CD14-positive monocyte (primary cell): ENCODE measurements at places on chromosomes 2 and 18.

GRCh38 chr2:26463244-26464192 lies 14.4 kb downstream of the OTOF start:
- no peak for DNase-seq

- DNase-seq, result no peak
Observed at GRCh38 chr2:138334323-138334722, 167.2 kb upstream of the SPOPL start.

DNA sequence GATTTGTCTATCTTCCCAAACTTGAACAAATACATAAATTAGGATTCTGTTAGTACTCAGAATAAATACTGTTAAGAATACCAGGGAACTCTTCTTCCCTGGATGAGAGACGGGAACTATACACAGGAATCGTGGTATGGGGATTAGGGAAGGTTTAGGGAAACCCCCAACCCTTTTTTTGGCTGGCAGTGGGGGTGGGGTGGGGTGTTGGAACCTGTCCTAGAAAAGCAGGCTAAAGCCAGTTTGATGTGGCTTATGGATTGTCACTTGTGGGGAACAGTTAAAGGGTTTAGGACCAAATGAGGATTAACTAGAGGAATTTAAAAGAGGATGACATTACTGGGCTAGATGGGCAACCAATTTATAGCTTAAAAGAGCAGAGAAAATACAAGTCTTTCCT lies 1.8 kb downstream of the SLC4A10 start:
- no peak for DNase-seq

DNA sequence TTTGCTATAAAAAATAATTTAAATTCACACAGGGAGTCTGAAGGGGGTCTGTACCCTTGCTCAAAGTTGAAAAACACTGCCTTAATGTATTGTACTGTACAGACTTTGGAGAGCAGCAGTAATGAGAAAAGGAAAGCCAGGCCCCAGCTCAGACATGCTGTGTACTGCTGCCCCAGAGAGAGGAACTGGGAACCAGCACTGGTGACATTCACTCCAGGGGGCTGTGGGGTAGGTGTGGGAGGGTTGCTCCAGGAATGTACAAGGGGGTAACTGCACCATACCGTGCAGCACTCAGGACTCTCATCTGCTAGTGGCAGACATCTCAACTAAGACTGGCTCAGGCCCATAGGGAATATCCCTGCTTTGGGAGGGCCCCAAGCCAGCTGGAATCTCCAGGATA lies 146.0 kb upstream of the RMP24 start:
- no peak for DNase-seq

DNA sequence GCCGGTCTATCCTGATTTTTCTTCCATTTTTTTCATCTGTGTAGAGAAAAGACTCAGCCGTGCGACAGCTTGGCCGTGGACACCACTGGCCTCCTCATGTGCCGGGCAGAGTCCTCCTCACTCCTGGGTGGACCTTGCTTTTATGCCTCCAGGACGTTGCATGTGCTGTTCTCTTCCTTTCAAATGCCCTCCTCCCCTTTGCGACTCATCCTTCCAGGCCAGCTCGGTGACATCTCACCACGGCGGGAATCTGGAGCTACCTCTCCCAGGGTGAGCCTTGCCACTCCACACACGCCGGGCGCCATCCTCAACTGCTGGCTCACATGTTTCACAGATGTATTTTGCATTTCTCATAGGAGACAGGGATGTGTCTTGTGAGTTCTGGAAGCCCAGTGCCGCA lies 198.5 kb upstream of the HDAC4 start:
- DNase-seq, result no peak

- no peak for DNase-seq
Observed at GRCh38 chr2:68767996-68768395, 33.4 kb downstream of the ARHGAP25 start.

GRCh38 chr2:181152226-181152625 lies 171.8 kb downstream of the UBE2E3 start:
- no peak for DNase-seq

DNA sequence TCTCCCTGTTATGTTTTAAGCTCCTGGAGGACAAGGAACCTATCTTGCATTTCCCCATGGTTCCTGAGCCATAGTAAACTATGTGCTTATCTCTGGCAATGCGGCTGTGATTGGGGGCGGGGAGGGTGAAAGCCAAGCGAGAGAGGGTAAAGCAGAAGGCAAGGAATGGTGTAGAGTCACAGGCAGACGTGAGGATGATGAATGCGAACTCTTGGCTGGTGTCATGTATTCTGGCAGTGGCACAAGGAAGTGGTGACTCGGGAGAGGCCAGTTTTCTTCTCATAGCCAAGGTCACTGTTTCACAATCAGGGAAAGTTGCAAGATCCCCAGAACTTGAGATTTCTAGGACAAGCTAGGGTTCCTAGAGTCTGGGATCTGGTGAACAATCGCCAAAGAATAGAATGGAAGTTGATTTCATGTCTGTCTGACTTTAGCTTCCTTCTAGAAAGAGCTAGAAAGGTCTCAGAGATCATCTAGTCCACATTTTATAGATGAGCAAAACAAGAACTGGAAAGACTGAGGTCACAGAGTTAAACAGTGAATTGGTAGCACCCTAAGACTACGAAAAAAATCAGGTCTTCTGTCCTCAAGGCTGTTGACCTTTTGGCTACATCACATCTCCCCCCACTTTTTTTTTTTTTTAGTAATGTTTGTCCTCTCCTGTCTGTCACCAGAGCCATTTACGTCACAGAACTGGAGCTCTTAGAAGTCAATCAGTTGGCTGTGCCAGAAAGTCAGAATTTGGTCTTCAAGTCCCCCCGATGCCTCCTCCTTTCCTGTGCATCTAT lies 137.0 kb downstream of the BCL11A start:
- peak; percentile 56 for DNase-seq

DNA sequence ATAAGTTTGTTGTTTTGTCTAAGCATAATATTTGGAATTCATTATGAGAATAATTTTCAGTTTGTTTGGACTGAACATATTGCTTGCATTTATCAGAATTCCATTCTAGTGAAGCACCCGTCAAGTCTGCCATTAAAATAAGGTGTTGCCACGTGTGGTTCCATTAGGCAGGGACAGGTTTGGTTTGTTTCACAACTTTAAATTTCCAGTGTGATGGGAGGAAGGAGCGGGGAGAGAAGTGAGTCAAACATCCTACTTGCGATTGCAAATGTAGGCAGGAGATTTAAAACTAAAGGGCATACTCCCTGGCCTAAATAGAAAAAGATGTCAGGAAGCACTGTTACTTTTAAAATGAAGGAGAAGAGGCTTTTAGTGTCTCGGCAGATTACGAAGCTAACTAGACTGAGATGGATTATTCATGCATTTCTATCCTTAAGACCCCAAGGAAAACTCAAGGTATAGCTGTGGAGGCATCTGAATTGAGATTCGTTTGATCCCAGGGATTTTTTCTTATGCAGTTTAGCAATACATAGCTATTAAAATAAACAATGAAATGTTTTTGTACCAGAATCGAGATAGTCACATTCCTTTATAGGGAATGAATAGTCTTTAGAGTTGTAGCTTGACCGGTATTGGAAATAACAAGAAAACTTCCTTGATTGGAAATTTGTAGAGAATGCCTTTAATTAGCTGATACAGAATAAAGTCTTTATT lies 19.8 kb downstream of the GRHL1 start:
- DNase-seq, result no peak

DNA sequence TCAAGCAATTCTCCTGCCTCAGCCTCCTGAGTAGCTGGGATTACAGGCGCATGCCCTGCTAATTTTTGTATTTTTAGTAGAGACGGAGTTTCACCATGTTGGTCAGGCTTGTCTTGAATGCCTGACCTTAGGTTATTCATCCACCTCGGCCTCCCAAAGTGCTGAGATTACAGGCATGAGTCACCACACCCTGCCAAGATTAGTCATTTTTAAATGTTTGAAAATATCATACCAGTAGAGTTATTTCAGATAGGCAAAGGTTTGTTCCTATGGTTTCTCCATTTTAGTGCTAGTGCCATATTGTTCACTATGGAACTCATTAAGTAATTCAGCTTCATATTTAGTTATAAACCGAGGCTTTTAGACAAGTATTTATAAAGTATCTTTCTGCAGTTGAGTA lies 52.3 kb downstream of the HIBCH start:
- DNase-seq, result no peak

DNA sequence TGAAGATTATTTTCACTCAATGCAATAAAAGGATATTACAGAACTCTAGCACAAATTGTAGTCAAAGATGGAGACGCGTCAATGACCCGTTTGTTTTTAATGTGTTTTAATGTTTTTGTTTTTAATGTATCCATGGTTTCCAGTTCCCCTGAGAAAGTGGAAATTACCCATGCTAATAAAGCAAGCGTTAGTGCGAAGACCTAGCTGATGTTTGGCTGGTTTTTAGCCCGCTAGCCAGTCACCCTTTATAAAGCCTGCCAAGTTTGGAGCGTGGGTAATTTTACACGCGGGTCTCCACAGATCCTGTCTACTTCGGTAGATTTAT lies 430 bp upstream of the CHMP1B start:
- peak; percentile 73 for DNase-seq

GRCh38 chr18:39449566-39449965 lies 1884.0 kb upstream of the CELF4 start:
- DNase-seq, result no peak

GRCh38 chr2:141703501-141703900 lies 427.3 kb downstream of the LRP1B start:
- DNase-seq, result no peak

- DNase-seq, result no peak
Observed at GRCh38 chr2:191994749-191995148, 147.9 kb upstream of the CAVIN2 start.

DNA sequence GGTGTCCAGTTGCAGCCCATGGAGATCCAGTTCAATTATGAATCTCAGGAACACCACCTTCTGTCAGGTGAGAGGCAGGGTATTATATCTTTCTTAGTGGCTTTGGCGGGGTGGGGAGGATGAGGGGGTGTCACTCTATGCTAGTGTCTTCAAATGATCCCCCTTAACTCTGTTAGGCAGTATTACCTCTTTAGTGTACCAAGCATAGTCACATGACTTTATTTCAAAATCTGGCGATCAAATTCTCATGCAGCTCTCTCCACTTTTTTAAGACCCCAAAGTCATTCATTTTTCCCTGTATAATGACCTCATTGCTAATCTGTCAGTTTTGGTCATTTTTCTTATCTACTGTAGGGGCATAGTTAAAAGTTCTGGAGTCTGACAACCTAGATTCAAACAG lies 1.1 kb upstream of the ZSCAN30 start:
- no peak for DNase-seq

DNA sequence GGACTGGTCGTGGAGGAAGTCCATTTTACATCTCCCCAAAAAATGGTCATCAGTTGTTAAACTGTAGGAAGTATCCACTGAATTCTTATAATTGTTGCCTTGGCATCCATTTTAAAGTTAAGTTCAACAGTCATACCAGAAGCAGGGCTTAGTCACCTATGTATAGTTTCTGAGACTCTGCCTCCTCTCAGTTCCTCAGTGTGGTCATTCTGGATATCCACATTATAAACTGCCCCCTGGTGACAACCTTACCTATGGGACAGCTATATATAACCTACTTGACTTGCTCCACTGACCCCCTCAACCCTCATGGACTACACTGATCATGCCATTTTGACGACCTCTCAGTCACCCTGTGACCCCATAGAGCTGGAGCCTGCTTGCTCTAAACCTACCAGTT lies 617.0 kb downstream of the LRP1B start:
- no peak for DNase-seq

DNA sequence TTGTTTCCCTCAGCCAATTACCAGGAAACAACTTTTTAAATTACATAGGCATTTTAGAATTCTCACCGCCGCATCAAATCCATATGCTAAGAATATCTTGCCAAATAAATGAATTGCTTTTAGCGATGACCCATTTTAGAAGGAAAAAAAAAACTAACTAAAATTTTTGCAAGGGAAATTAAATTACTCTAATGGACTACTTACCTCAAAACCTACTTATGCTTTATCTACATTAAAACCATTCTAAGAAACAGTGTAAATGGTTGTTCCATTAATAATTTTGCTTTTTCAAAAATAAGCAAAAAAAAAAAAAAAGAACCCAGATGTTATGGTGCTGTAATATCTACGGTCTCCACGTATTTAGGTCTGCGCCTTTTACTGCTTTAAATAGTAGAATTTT lies 73.5 kb upstream of the CCDC150 start:
- DNase-seq, result no peak

DNA sequence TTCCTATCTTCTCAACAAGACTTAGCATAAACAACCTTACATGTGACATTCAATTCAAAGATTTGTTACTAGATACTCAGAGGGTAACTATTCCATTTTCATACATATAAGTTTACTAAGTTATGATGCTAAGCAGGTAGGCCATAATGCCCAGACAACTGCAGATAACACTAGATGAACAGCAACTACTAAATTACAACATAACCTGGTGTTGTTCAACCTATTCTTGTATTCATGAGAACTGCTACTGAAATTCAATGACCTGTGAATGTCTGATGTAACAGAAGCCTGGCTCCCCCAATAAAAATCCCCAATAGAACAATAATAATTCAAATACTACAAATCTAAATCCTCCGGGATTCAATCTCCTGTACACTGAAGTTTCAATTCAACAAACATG lies 24.8 kb downstream of the FEZ2 start:
- DNase-seq, result no peak
